ENCODE measurements at places on chromosomes 7 and 10.

- DNase-seq, result no peak
Measured at GRCh38 chr7:76394957-76395356, 14.5 kb downstream of the SSC4D start.

DNA sequence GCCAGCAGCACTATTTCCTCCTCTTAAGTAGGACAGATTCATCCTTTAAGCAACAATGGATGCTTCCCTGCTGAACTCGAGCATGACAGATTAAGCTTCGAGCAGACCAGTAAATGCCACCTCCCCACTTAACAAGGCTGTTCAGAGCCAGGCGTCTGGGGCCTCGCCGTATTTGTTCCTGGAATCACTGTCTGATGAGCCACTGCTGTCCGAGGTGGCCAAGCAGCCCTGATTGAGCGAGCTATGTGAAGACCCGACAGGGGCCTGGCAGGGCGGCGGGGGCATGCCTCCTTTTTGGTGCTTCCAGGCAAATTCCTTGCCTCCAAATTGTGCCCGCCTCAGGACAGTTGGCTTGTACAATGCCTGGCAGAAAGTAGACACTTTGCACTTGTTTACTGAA, 862.6 kb downstream of the NRG3 start:
- DNase-seq, result no peak

- no peak for DNase-seq
Measured at GRCh38 chr10:58886406-58886805, 290.0 kb upstream of the PHYHIPL start.

GRCh38 chr7:25664593-25664992, 436.3 kb upstream of the NPVF start:
- DNase-seq, result no peak

DNA sequence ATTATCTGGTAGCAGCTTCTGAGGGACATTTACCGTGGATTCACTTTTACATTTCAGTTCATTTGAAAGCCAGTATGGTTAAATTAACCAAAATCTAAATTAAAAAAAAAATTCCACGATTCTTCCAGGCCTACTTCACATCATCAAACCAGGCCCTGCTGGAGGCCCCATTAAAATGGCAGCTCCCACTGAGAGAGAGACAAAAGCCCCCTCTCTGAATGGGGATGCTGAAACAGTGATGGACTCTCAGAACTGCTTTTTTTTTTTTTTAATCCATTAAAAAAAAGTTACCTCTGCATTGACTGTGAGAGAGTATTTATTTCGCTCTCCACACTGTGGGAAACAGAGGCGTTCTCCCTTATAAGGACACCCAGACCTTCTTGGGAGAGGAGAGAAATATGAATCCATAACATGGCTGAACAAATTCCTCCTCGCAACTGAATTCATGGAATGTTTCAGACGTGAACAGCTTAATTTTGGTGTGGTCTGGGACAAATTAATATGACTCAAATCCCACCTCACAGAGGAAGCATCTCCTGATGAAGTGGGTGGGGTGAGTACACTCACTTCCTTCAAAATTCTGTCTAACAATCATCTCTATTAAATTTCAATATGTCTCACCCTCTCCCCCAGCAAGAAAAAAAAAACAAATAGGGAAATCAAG, 73.5 kb downstream of the SAMD9 start:
- DNase-seq, result no peak

DNA sequence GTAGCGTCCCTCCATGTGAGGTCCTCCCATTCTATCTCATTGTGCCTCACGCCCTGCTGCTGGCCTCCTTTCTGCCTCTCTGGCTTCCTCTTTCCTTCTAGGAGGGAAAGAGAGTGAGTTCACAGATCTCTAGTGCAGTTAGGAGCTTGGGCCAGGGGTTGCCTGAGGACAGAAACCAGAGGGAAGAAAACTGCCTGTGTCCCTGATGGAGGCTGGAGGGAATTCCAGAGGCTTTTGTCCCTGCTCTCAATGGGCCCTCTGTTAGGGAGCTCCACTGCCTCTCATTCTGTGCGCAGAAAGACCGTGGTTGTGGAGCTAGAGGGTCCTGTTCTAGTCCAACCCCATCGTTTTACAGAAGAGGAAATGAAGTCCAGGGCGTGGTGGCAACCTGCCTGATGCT, 4.6 kb downstream of the MARVELD1 start:
- DNase-seq, result no peak

- no peak for DNase-seq
Measured at GRCh38 chr7:18189500-18190126, 162.0 kb upstream of the PRPS1L1 start.

DNA sequence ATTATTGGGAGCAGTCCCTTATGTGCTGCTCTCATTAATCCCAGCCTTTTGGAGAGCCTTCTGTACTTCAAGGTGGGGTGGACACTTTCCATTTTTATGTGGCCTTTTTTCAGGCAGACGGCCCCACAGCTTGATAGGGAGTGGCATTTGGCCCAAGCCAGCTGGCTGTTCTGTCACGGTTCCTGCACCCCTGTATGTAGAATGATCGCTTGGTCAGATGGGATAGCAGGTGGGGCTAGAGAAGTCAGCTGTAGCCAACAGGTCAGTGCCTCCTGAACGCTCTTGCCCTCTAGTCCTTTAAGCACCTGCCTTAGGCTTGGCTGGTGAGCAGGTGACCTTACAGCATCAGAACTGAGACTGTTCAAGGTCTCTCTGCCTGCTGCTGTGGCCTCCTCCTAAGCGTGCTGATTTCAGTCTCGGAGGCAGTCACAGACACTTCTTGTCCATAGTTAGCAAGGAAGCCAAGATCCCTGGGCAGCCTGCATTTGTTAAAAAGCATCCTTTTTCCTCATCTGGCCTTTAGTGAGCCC, 95.3 kb downstream of the LRRC4 start:
- DNase-seq, result no peak

DNA sequence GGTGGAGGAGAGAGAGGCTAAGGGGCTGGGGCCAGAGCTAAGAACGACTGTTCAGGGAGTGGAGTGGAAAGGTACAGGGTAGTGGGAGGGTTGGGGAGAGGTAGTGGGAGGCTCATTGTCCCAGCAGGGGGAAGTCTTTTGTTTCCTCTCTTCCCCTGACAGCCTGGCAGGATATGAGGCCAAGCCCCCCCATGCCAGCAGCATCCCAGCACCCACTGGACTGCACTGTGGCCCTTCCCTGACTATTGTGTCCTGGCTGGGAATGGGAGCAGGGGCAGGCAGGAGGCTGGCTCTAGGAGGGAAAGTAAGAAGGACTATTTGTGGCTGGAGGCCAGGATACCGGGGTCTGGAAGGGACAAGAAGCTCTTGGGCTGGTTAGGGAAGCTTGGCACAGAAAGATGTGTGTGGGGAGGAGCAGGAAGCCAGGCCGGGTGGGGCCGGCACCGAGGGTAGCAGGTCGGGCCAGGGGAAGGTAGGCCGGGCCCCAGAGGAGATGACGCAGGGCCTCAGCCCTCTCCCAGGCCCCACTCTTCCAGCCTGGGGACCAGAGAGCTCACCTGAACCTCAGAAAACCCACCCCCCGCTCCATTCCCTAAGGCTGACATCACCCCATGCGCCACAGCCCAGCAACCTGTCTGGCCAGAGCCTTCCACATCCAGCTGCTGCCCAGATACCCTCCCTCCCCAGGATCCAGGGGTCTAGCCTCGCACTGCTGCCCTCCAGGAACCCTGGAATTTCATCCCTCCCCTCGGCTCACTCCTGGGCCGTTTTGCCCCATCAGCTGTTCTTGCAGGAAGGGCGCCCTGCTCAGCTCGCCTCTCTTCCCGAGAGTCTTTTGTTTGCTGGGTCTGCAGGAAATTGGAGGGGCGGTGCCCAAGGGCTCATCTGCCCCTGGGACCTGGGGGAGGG, 8.8 kb upstream of the EPHB4 start:
- no peak for DNase-seq

DNA sequence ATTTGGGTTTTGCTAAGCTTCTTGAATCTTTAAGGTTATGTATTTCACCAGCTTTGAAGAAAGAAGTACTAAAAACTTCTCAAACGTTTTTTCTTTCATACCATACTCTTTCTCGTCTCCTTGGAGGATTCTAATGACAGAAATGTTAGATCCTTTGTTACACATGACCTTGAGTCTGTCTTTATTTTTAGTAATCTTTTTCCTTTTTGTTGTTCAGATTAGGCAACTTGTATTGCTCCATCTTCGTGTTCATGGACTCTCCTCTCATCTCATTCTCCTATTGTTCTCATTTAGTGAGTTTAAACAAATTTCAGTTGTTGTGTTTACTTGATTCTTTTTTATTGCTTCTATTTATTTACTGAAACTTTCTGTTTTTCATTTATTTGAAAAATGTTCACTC, 73.7 kb downstream of the WDFY4 start:
- DNase-seq, result no peak

GRCh38 chr10:113340282-113340681, 212.6 kb upstream of the HABP2 start:
- DNase-seq, result no peak
